Skin of body (tissue), 3 donors: ENCODE measurements at places on chromosomes 1 and 21.

DNA sequence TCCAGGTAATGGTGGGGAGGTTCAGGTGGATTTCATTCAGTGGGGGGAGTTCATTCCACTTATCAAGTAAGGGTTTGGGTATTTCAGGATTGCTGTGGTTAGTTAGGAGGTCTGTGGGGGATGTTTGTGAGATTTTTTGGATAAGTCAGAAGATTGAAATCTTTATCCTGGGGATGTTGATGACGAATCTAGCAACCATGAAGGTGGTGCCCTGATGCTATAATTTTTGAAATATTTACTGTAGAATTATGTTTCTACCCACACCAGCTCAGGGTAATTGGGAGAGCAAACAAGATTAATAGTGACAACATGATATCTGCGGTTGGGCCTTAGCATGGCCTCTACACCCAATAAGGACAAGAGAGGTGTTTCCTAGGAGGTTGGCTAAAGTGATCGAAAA, 28.3 kb downstream of the SUCO start:
- no peak for DNase-seq

DNA sequence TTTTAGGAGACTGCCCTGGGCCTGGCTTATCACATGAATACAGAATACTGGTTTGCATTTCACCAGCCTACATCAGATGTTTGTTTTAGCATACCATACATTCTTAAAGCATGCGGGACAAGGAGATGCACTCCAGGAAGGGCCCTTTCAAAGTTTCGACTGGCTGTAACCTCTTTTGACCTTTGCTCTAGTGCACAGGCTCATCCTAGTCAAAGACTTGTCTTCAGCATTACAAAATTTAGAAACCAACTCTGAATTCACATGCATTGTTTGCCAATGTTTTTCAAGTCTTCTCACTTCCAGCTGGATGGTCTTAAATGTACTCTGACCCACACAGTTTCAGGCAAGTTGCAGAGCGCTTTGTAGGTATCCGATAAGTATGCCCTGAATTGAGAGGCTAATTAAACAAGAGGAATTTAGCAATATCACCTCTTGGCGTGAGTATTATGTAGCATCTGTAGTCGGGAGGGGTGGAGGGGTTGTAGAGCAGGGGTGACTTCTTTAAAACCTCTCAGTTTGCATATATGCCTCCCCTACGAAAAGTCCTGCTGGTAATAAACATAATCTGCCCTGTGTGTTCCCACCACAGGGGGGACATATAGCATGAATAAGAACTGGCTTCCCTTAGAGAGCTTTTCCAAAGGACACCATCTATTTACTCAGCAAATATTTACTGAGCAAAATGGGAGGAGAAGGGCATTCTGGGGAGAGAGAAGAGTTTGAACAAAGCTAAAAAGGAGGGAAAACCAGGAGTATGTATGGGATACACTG, 24.4 kb upstream of the AHCYL1 start:
- no peak for DNase-seq

DNA sequence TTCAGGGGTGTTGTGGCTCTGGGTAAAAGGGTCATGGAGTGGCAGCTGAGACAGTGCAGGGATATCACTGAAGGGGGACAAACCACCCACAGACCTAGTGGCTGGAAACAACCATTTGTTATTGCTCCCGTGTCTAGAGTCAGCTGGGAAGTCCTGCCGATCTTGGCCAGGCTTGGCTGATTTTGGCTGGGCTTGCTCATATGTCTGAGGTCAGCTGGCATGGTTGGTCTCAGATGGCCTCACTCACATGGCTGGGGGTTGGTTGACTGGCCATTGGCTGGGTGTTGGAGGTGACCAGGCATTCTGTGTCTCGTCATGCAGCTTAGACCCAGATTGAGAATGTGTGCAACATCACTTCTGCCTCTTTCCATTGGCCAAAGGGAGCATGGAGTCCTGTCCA, 203.8 kb upstream of the POU3F1 start:
- DNase-seq: no peak

DNA sequence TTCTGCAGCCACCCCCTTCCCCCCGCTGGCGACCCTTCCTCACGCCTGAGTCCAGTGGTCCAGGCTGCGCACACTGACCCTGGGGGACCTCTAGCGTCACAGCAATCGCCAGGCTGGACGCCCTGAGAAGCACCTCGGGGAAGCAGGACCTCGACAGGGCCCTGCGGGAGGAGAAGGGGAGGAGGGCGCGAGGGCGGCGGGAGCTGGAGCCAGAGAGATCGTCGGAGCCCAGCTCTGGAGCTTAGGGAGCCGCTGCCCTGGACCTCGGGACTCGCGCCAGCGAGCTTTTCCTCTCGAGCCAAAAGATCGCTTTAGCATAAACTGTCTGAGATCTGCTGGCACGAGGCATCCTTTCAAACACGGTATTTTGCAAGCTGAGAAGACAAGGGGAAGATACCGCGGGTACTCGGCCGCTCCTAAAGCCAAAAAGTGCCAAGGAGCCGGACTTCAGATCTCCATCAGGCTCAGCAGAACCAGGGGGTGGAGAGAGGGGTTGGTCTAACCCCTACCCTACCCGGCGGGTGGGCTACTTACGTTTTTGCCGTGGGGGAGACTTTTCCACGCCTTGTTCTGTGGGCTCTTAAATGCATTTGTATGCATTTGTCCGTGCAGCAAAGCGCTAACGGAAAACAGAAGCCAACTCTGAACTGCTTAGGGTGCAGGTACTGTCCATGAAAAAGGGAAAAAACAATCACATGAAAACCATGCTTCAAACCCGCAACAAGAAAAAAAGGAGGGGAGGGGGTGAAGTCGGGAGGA, 586 bp downstream of the COL24A1 start:
- peak; percentile 40 for DNase-seq

DNA sequence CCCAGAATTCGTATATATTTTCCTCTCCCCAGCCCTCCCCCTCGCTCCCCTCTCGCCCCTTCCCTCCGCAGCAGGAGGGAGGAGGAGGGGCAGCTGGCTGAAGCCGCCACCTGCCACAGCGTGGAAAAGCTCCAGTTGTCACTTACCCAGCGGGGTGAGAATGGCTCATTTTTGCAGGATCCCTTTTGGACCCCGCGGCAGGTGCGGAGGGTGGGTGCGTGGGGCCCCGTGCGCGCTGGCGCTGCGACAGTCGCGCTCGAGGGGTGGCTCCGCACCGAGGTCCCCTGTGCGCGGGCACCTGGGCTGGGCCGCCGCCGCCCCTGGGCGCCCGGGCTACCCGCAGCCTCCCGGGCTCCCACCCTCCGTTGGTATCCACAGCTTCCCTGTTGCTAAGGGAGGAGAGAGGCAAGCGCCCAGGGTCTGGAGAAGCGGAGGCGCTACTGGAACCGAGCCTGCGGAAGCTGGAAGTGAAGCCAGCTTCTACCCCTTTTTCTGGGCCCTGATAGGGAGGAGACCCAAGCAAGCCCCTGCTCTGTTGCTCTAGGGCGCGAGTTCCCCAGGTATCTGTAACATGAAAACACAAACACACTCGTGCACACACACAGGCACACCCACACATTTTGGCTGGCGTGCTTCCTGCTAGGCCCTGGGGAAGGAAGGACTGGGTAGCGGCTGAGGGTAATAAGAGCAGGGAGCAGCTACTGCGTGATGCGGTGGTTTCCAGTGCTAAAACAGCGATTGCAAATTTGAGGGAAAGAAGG, at the start of gene ERICH3:
TSS of gene ERICH3 (minus strand) at position 442 of the 761 bp plus-strand sequence. CDS start at position 169, 273 bp downstream.
- DNase-seq: peak; percentile 4

- no peak for DNase-seq
Observed at GRCh38 chr1:16180291-16180824, 24.5 kb upstream of the EPHA2 start.

DNA sequence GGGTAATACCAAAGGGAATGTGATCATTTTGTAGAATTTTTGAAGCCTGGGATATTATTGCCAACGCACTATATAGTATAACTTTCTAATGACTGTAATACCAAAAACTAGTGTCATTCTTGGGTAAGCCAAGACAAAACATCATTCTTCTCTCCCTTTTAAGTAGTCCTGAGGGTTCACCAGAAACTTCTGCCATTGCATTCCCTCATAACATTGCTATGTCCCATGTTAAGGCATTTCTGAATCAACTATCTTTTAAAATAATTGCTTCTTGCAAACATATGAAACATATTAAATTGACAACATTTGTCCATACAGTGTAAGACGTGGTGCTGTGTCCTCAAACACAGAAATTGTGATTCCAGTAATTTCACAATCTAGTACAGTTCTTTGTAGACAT, 29.9 kb upstream of the C1orf21 start:
- peak; percentile 43 for DNase-seq

GRCh38 chr1:77308889-77309621, 27.2 kb downstream of the AK5 start:
- DNase-seq: no peak

DNA sequence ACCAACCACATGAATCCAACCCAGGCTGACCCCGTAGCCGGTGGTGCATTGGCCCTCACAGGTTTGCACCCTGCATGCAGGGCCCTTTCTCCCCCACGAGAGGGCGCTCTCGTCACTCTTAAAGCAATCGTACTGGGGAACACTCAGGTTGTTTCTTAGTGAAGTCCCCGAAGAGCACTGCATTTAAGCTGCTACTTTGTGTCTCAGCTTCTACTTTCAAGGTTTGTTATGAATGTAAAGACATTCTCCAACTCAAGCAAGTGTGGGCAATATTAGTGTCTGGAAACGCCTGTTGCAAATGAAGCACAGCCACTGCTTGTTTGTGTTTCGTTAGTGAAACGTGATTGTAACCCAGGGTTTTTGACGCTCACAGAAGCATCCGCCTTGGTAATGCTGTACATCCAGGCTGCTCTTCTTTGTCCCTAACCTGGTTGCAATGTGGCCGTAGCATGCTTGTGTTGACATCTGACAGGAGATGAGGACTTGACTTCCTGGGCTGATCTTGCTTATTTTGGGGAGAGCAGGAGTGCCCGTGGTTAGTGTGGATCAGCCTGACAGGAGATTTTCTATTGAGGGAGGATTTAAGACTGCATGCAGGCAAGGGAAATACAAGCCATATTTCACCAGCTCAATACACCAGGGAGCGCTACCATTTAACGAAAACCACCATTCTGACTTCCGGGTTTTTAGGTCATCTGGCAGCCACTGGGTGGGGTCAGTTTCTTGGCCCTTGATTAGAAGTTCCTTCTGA, 79.8 kb downstream of the ST6GALNAC3 start:
- peak; percentile 53 for DNase-seq

GRCh38 chr1:233603478-233603877, 10.4 kb upstream of the KCNK1 start:
- no peak for DNase-seq

- DNase-seq: peak; percentile 59
Observed at GRCh38 chr1:35568975-35569395, 4.1 kb upstream of the TFAP2E start.

GRCh38 chr1:98315309-98315708, 346.2 kb upstream of the SNX7 start:
- no peak for DNase-seq

- no peak for DNase-seq
Observed at GRCh38 chr1:206496131-206496793, 11.1 kb upstream of the RASSF5 start.

- DNase-seq: no peak
Observed at GRCh38 chr1:45304311-45305081, 22.2 kb upstream of the HPDL start.
